Bronchial epithelial cell (primary cell): ENCODE measurements at places on chromosomes 11 and 22.

DNA sequence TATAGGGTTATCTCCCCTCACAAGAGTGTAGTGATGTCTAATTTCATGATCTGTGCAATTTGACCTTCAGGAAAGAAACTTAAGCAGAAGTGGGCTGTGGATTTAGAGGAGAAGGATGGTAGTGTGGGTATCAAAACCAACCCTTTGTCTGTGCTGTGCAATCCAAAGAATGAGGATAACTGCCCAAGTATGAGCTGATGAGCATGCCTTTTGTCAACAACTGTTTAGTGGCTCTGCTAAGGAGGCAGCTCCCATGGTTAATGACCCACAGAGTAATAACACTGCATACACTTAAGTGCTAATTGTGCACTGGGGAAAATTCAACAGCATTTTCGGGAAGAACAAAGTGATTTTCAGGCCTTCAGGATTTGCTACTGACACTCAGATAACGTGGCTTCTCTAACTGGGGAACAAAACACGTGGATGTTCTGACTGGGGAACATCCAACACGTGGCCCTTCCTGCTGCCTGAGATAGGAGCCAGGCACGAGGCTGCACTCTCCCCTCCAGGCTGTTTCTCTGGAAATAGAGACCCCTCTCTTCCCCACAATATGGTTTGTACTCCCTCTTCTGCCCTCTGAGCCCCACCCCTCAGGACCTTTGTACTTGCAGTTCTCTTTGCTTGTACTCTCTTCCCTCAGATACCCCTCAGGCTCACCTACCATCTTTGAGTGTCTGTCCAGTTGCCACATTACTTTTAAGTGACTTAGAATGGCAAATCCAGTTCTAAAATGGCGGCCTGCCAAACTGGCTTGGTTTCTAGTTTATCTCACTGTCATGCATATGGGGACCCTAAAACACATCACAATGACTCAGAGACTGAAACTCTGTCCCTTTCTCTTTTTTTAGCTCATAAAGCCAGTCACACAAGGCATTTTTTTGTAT is 234.9 kb upstream of the POU2AF2 start:
- no peak for DNase-seq

- DNase-seq: no peak
Measured at GRCh38 chr11:128716661-128717210, 22.9 kb downstream of the FLI1 start.

GRCh38 chr11:102385085-102386007 is 38.3 kb downstream of the BIRC2 start:
- no peak for DNase-seq

DNA sequence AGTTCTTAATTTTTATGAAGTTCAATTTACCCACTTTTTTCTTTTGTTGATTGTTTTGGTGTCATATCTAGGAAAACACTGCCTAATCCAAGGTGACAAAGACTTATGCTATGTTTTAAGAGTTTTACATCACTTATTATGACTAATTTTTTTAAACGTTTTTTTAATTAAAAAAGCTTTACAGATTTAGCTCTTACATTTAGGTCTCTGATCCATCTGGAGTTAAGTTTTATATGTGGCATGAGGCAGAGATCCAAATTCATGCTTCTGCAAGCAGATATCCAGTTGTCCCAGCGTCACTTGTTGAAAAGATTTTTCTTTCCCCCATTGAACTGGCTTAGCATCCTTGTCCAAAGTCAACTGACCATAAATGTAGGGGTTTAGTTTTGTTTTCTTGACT is 72.6 kb downstream of the PACSIN2 start:
- DNase-seq: no peak

GRCh38 chr11:109604481-109605400 is 182.8 kb downstream of the C11orf87 start:
- peak; percentile 29 for DNase-seq

- no peak for DNase-seq
Measured at GRCh38 chr11:61098778-61099177, 3.5 kb upstream of the CD5 start.

GRCh38 chr11:120167659-120168058 is 29.7 kb upstream of the TRIM29 start:
- DNase-seq: no peak

GRCh38 chr11:74037309-74037708 is 28.4 kb upstream of the UCP3 start:
- peak; percentile 96 for DNase-seq

DNA sequence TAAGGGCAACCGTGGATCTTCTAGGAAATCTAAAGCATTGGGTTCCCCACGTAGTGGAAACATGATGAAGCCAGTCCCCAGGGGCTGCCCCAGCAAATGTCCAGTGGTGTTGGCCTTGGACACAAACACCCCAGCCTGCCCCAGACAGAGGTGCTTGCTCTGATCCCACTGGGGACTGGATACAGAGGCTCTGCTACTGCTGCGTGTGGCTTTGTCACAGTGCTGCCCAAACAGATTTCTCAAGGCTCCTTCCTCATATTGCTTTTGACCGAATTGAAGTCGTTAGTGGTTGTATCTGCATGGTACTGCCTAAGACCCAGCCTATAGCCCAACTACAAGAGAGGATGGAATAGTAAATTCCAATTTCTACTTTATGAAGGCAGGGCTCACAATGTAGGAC is 40.1 kb upstream of the CD44 start:
- DNase-seq: no peak

GRCh38 chr11:46251954-46252353 is 25.5 kb upstream of the CREB3L1 start:
- DNase-seq: no peak

DNA sequence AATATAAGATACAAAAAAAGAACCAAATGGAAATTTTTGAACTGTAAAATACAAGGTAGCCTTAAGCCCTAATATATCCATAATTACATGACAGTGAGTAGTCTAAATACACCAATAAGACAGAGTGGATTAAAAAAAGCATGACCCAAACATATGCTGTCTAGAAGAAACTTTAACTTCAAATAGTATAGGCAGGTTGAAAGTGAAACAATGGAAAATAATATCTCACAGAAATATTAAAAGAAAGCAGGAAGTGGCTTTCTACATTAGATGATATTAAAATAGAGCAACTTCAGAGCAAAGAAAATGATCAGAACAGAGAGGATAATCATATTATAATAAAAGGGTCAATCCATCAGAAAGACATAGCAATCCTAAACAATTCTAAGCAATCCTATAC is 21.8 kb downstream of the DCUN1D5 start:
- no peak for DNase-seq

- no peak for DNase-seq
Measured at GRCh38 chr11:117127171-117127901, 16.8 kb upstream of the PAFAH1B2 start.

- DNase-seq: no peak
Measured at GRCh38 chr11:2885017-2885677, 428 bp downstream of the CDKN1C start.

DNA sequence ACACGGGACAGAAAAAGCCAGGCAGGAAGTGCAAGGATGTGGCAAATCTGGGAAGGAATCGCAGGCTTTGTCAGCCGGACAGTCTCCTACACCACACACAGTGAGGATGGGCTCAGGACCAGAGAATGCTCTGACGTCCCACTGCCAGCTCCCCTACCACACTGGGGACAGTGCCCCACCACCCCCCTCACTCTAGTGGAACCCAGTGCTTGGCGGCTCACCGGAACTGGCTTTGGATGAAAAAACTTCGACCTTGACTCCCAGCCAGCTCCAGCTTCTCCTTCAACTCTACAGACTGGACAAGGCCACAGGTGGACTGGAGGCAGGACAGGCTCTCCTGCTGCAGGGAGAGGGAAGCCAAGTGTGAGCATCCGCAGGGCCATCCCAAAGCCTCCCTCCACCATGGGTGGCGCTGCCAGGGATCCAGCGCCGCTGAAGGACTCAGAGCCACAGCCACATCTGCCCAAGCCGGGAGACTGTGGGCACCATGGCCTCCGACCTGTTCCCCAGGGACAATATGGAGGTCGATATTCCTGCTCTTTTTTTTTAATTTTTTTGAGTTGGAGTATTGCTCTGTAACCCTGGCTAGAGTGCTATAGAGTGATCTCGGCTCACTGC is 24.0 kb downstream of the SERHL2 start:
- no peak for DNase-seq

DNA sequence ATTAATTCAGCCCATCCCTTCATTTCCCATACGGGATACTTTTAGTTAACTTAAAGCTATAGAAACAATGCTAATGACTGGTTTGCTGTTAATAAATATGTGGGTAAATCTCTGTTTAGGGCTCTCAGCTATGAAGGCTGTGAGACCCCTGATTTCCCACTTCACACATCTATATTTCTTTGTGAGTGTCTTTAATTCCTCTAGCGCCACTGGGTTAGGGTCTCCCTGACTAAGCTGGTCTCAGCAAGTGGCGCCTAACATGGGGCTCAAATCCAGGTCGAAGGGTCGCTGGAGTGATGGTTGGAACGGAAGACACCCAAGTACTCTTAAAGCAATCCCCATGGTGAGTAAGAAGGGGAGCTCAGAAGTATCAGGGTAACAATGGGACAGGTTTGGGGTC is 14.4 kb upstream of the OOSP1 start:
- DNase-seq: no peak

DNA sequence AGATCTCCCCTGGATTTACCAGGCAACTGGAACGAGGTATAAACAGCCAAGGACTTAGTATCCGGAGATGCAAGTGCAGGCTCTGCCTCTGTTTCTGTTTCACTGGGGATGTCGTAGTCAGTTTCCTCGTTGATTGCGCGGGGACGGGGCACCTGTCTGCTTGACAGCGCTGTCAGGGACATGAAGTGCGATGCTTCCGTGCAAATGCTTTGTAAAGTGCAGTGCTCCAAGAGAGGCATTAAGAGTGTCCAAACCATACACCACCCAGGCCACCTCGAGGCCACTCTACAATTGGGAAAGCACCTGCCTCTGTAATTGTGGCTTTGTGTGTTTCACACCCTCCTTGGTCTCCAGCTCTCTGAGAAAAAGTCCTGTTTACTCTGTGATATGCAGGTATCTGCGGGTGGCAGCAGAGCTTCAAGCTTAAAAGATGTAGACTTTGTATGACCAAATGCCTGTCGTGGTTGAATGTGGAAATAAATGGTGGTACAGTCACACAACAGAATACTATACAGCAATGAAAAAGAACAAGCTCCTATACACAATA is 18.6 kb upstream of the CD5 start:
- DNase-seq: no peak

- no peak for DNase-seq
Measured at GRCh38 chr11:42145311-42145710, 685.9 kb upstream of the LRRC4C start.

DNA sequence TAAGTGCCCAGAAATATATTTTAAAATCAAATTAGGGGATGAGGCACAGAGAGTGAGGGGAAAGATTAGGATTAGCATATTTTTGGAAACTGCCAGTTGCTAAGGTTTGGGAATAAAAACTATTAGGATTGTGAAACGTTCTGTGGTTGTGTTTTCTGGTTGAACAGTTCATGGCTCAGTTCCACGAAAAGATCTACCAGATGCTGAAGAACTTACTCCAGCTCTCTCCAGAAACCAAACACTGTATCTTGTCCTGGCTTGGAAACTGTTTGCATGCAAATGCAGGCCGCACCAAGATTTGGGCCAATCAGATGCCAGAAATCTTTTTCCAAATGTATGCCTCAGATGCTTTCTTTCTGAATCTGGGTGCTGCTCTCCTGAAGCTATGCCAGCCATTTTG is 15.3 kb downstream of the UBE4A start:
- DNase-seq: no peak

- no peak for DNase-seq
Measured at GRCh38 chr11:19557185-19557584, 155.5 kb upstream of the NAV2 start.

- no peak for DNase-seq
Measured at GRCh38 chr11:46279126-46280099, 2.0 kb downstream of the CREB3L1 start.

DNA sequence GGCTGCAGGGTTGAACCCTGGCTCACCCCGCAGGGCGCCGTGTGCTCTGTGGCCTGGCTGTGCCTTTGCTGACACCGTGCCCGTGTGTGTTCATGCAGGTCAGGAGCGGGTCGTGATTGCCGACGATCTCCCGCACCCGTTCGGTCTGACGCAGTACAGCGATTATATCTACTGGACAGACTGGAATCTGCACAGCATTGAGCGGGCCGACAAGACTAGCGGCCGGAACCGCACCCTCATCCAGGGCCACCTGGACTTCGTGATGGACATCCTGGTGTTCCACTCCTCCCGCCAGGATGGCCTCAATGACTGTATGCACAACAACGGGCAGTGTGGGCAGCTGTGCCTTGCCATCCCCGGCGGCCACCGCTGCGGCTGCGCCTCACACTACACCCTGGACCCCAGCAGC is 47.0 kb upstream of the PPP6R3 start:
- DNase-seq: no peak

GRCh38 chr11:59545179-59546020 is 34.1 kb downstream of the OR4D9 start:
- DNase-seq: peak; percentile 53

- peak; percentile 99 for DNase-seq
Measured at GRCh38 chr11:123197711-123198110, 2.7 kb upstream of the CLMP start.

DNA sequence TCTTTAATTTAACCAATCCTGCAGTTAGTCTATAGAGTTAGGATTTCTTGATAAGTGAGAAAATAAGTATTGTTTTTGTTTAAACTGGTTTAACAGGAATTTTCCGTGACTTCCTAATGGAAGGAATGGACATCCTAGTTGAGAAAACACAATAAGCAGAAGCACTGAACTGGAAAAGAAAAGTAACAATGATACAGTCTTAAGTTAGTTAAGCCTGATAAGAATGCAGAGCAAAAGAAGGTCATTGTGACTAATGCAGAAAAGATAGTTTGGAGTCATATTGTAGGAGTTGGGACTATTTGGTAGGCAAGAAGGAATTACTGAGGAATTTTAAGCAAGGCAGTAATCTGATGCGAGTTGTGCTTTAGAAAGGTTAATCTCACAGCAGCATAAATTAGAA is 11.7 kb downstream of the RNF141 start:
- no peak for DNase-seq
